Pancreas (tissue), 10 donors: ENCODE measurements at places on chromosomes 6 and 20. TPM values are rescaled to one million over a fixed set of nuclear protein-coding genes. Genes with fewer than 3 reads are reported as not detected.

Gene KHDC1L
- not detected for total RNA-seq

Gene OR2J3
- total RNA-seq, result not detected

Gene DNAH8
- total RNA-seq, result not detected

Gene NR2E1
- total RNA-seq, result not detected

Gene XKR7
- 0.16 TPM for total RNA-seq

Gene TUBE1
- 12.3 TPM for total RNA-seq

Gene GINM1
- 23.6 TPM for total RNA-seq

Gene HMGCLL1
- 0.74 TPM for total RNA-seq

Gene COL9A3
- total RNA-seq, result 9.6 TPM

Gene LRRN4
- 2.2 TPM for total RNA-seq

Gene GTSF1L
- total RNA-seq, result not detected

Gene DEFB114
- not detected for total RNA-seq

Gene ALDH5A1
- 6.1 TPM for total RNA-seq

Gene USP49
- total RNA-seq, result 2.4 TPM

Gene LPA
- 2.1 TPM for total RNA-seq

Gene FOXF2
- 0.12 TPM for total RNA-seq

Gene YTHDF1
- total RNA-seq, result 22.1 TPM

Gene SLC22A2
- total RNA-seq, result not detected

Gene RIN2
- 18.1 TPM for total RNA-seq

Gene ID4
- 21.8 TPM for total RNA-seq

Gene PLG
- total RNA-seq, result 1.8 TPM
